ENCODE measurements at places on chromosomes 7 and 10. TPM values are rescaled to one million over a fixed set of nuclear protein-coding genes. Genes with fewer than 3 reads are reported as not detected.

GRCh38 chr7:38855386-38855785 is 53.6 kb downstream of the VPS41 start:
- DNase-seq = no peak

GPR141 gene
- total RNA-seq = not detected

WDR86 gene
- total RNA-seq = 19.6 TPM

KLF14 gene
- total RNA-seq = not detected

- DNase-seq = peak; percentile 98
Measured at GRCh38 chr7:24786941-24787340, 29.7 kb upstream of the GSDME start.

CREB5 gene
- 27.9 TPM for total RNA-seq

GRCh38 chr7:5502721-5503243 is 79.1 kb upstream of the TNRC18 start:
- no peak for DNase-seq
